ENCODE measurements at places on chromosomes 2 and 18. TPM values are rescaled to one million over a fixed set of nuclear protein-coding genes. Genes with fewer than 3 reads are reported as not detected.

- DNase-seq: no peak
These were observed 22.3 kb downstream of the DCDC2C start for GRCh38 chr2:3725458-3726250.

GRCh38 chr2:41782306-41783158 is 265.3 kb upstream of the PKDCC start:
- DNase-seq: no peak

- no peak for DNase-seq
These were observed 69.4 kb upstream of the SMAD2 start for GRCh38 chr18:47999801-48000248.

EPB41L5 gene
- 48.3 TPM for total RNA-seq

DNA sequence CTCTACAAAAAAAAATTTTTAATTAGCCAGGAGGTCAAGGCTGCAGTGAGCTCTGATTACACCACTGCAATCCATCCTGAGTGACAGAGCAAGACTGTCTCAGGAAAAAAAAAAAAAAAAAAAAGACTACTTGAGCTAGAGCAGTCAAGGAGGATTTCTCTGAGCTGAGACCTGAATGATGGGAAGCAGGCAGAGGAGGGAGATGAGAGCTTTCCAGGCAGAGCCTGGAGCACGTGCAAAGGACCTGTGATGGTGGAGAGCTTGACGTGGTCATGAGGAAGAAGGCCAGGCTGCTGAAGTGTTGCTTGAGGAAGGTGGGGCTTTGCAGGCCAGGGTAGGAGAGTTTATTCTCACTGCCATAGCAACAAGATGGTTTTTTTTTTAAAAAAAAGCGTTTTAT is 51.9 kb upstream of the POMC start:
- no peak for DNase-seq

GRCh38 chr2:70965506-70965905 is 12.9 kb upstream of the ANKRD53 start:
- DNase-seq: no peak

DNA sequence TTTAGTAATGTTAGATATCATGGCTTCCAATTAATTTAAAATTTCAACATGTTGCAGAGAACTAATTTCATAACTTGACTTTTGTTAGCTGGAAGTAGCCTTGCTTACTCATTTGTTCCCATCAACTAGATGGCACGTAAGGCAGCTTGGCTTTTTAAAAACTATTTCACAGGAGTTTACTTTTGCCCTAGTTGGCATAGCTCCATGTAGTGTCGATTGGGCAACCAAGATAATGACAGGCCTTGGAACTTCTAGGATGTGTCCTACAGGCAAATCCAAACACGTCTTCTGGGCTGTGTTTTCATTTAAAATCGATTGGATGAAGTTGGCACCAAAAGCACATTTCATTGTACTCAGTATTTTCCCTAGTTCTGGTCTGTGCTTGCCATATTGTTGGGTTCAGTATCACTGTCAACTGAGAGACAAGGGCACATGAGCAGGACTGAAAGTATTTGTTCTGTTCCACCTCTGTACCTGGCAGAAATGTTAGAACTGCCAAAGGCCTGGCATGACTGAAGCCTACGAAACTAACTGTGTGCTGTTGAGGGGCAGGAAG is 29.4 kb downstream of the HADHB start:
- peak; percentile 39 for DNase-seq

DNA sequence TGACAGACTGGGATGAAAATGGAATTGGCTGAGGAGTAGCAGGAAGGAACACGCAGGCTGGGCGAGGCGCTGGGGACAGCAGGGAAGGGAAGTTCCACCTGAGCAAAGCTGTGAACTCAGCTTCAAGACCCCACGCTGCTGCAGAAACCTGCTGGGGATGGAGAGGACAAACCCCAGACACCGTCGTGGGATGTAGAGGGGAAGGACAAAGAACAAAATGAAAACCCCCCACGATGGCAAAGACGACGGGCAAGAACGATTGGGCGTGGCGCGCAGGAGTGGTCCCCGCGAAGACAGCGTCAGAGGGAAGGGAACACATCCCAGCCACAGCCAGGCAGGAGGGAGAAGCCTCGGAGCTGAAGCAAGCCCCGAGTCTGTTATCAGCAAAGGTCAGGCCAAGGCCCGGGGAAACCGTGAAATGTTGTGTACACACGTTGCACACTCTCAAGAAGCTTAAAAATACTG is 222.9 kb downstream of the NDUFA10 start:
- no peak for DNase-seq

GRCh38 chr18:35131387-35132020 is 90.3 kb downstream of the MAPRE2 start:
- no peak for DNase-seq

DNA sequence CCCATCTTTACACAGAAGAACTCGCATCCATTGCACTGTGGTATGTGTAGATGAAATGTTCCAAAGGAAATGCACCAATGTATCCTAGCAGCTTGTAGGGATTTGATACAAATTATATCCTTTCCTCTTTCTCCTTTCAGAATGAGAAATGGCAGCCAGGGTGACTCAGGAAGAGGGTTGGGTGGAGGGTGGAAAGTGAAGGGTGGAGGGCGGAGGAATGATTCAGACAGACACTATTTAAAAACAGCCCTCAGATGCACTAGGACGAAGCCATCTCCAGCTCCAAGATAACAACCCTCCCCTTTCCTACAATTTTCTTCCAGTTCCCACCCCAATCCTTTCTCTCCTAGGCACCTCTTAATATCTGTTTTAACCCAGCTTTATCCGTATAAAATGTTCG is 96.2 kb upstream of the STK39 start:
- no peak for DNase-seq

LHCGR gene
- total RNA-seq: 5.6 TPM

DNA sequence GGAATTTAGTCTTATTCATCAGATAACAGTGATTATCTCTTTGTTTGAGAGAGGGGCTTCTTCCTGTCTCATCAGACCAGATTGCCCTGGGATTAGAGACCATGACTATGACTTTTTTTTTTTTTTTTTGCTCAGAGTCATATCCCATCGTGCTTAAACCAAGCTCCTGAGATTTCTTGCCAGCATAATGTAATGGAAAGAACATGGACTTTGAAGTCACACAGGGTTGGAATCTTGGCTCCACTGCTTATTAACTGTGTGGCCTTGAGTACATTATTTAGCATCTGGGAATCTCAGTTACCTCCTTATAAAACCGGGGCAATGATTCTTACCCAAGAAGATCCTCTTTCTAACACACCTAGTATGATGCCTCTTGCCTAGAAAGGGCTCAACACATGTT is 268.3 kb downstream of the DYSF start:
- DNase-seq: no peak

DNA sequence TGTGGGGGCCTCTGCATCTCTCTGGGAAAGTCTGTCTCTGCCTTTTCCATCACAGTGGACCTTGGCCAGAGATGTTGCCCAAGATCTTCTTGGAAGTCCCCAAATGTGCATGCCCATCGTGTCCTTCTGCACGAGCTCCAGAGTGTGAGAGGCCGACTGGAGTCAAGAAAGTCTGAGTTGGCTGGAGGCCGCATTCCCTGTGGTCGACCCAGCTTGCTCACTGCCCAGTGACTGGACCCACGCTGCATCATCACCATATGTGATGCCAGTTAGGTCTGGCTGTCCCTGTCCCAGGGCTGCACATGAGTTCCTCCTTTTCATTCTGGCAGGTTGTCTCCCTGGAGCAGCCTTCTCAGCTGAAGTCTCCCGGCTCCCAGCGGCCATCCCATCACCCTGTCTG is 93.8 kb downstream of the ARL4C start:
- no peak for DNase-seq

FMNL2 gene
- 77.6 TPM for total RNA-seq

CD226 gene
- 3.6 TPM for total RNA-seq

FAM237A gene
- not detected for total RNA-seq

GRCh38 chr18:69648486-69648885 is 247.8 kb downstream of the DOK6 start:
- DNase-seq: no peak

- no peak for DNase-seq
These were observed 269.7 kb downstream of the ALPK2 start for GRCh38 chr18:58359218-58359617.

FOXD4L1 gene
- total RNA-seq: not detected

CYP1B1 gene
- 16.7 TPM for total RNA-seq

GRCh38 chr2:11683476-11683875 is 13.5 kb upstream of the NTSR2 start:
- no peak for DNase-seq

TNFAIP6 gene
- total RNA-seq: 34.1 TPM

DNA sequence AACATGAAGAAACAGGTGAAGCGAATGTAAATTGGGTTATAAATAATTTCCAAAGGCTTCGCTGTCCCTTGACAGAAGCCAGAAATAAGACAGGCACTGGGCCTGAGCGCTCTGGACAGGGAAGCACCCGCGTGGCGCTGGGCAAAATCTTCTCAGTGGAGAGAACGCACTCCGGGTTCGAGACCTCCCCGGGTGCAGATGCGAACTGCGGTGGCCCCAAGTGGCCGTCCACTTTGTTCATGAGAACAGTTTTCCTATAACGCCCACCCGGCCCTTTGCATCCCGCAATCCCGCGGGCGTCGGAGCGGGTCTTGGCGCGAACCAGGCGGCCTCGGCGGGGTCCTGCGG is 651 bp upstream of the DPYSL5 start:
- DNase-seq: no peak

GRCh38 chr2:143110758-143111428 is 18.3 kb upstream of the ARHGAP15 start:
- DNase-seq: peak; percentile 36

IAH1 gene
- total RNA-seq: 40.0 TPM

GRCh38 chr2:182672466-182673165 is 43.4 kb upstream of the DNAJC10 start:
- DNase-seq: no peak

RAB17 gene
- total RNA-seq: 1.7 TPM

DNA sequence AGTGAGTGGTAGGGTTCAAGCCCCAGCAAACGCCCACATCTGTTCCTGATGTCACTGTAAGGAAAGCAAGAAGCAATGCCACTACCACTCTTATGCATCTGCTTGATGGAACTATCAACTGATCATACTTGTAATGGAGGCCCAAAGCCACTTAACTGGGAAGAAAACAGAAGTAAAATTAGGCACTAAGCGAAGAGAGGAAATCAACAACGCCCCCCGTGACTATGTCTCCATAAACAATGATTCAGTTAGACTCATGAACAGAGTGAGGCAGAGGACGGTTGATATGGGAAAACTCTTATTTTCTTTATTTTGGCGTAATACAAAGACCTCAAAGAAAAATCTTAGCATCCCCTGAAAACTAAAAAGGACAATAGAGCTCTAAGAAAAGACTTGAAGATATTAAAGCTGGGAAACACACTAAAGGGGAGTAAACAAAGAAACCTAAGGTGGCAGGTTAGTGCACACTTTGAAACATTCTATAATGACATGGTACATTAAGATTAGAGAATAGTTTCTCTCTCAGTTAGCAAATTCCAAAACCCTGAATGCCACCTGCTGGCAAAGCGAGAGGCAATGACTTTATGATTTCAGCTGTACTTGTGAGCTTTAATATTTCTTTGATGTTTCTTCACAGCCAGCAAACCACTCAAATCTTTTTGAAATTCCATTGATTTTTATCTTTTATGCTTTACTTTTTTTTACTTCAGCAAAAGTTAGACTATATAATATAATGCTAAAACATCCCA is 86.5 kb downstream of the LRP2 start:
- DNase-seq: no peak

RBMS1 gene
- total RNA-seq: 182 TPM

PMAIP1 gene
- total RNA-seq: 1.6 TPM

MTHFD2 gene
- total RNA-seq: 58.3 TPM

GRCh38 chr2:29114586-29114945 is 649 bp upstream of the CLIP4 start:
- DNase-seq: no peak

GRCh38 chr18:73728657-73729056 is 419.0 kb downstream of the FBXO15 start:
- DNase-seq: no peak

DNA sequence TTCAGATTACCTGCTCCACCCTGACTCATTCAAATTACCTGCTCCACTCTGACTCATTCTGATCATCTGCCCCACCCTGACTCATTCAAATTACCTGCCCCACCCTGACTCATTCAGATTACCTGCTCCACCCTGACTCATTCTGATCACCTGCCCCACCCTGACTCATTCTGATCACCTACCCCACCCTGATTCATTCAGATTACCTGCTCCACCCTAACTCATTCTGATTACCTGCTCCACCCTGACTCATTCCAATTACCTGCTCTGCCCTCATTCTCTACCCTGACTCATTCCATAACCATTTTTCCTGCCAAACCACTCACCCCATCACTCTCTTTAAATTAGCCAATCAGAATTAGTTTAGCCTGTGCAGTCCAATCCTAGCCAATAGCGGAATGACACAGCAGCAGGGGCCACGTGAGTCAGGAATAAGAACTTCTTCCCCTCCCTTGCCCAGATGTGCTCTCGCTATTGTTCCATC is 26.2 kb downstream of the CFAP53 start:
- no peak for DNase-seq

Data from urinary bladder (tissue), 4 donors.